GM18507 (cell line): ENCODE measurements at places on chromosomes 7 and 10.

DNA sequence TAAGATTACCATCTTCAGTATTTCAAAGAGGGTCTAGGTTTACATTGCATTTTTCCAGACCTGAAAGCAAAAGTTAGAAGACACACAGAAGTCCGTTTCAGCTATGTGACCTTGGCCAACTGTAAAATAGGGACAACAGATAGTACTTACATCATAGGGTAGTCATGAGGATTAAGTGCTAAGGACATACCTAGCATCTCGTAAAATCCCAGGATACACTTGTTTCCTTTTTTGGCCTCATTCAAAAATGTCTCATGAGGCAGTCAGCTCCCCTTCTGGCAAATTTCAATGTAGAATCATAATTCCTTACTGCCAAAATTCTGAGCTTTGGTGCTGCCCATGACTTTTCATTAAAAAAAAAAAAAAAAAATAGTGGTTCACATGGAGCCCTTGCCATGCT, 6.4 kb upstream of the DUSP5 start:
- DNase-seq: no peak

DNA sequence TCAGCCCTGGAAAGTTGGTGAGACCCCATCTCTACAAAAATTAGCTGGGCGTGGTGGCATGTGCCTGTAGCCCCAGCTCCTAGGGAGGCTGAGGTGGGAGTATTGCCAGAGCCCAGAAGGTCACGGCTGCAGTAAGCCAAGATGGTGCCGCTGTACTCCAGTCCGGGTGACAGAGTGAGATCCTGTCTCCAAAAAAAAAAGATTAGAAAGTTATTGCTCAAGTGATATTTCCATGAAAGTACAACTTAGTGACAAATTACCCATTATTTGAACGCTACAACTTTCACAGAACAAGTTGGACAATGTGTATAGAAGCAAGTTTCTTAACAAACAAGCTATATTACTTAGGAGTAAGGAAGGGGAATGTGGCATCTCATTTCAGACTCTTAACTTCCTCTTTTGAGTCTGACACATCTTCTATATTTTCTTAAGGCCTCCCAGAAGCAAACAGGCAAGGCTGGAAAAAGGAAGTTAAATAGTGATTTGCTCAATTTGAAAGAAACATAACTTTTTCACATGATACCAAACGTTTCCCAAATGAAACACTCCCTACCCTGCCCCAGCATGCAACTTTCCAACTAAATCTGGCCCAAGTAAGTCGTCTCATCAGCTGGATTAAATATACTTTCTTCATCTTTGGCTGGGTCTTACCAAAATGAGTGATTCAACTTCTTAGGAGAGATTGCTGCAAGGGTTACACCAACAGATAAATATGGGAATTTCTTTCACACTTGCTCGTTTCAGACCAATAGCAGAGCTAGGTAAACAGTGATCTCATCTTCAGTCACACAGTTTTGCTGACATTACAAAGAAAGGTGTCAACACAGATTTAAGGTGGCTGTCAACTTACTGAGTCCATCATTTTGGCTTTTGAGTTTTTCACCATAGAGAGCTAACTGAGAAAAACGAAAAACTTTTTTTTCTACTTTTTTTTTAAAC, 66.3 kb upstream of the KLF6 start:
- no peak for DNase-seq

DNA sequence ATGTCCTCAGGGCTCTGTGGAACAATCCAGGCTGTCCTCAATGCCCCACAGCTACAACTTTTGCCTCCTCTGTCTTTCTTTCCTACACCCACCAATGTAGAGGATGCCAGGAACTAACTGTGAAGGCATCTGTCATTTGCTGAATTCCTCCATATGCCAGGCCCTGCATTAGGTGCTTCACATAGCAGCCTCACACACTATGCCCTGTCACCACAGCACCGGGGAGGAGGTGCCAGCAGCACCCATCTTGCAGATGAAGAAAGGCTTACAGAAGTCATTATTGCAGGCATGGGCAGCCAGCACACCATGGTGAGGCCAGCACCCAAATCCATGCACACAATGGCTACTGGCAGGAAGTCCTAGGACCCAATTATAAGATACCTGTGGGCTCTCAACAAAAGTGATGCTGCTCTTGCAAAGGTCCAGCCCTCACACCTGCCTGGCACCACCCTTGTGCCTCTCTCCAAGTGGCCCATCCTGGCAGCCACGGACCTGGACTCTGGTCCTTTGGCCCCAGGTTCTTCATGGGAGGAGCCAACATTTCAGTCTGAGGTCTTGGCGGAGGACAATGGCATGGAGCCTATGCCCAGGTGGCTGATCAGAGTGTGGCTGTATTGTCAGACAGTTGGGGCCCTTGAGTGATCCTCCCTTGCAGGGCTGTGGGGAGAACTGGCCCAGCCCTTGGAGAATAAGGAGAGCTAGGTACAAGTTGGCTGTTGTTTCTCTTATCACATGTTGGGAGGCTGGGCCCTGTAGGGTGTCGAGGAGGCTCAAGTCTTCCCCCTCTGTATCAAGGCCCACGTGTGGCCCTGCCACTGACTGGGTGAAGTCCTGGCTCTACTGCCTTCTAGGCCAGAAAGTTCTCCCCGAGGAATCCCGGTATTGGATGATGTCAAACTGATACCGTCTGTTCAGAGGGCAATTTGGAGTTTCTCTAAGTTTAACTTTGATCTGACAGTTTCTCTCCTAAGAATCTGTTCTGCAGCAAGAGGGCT, 14.4 kb upstream of the MYL7 start:
- no peak for DNase-seq

GRCh38 chr7:155594163-155594732, 47.9 kb upstream of the CNPY1 start:
- DNase-seq: no peak

GRCh38 chr7:55481155-55481554, 91.1 kb downstream of the VOPP1 start:
- no peak for DNase-seq

GRCh38 chr7:30446266-30446665, 32.3 kb downstream of the NOD1 start:
- no peak for DNase-seq

DNA sequence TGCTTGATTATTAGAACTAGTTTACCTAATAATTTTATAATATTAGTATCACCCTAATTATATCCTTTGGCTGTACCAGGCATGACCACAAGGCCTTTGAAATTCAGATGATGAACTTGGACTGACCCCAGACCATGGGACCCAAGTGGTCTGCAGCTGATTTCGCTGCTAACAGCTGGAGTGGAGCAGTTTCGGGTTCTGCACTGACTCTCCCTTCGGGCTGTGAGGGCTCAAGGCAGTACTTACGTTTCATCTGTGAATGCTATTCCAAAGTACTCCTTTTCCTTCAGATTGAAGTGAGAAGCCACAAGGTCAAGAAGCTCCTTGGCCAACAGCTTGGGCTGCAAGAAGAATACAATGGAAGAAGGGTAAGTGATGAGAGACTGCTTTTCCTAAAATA, 223.8 kb downstream of the PRPF18 start:
- DNase-seq: no peak

GRCh38 chr7:155901176-155901575, 88.9 kb upstream of the SHH start:
- no peak for DNase-seq

GRCh38 chr10:74118804-74119203, 31.8 kb downstream of the AP3M1 start:
- DNase-seq: no peak

GRCh38 chr10:110286841-110287240, 17.9 kb downstream of the SMNDC1 start:
- no peak for DNase-seq

- no peak for DNase-seq
Observed at GRCh38 chr7:17633067-17633466, 307.2 kb downstream of the SNX13 start.

DNA sequence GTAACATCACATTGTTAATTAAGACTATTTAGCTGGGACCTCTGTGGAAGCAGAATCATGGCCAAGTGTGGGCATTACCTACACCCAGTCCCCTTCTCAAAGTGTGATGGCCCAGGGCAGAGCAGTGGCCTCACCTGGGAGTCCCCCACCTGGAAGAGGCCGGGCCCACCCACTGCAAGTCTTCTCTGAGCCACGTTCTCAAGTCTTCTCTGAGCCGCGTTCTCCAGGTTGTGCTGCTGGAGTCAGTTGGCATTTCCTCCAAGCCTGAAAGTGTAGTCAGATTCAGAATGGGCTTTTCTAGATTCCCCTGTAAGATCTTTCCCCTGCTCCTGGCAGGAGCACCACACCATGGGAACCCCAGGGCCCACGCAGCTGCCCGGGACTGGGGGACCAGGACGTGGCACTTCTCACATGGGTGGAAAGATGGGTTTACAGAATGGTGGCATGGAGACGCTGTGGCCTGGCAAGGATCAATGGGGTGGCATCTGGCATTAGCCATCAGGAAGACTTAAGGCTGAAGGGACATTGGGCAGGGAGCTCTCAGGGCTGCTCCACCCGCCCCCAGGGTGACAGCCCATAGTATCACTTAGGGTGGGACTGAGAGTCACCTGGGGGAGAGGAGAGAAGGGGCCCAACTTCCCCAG, 68.0 kb downstream of the MKI67 start:
- no peak for DNase-seq

DNA sequence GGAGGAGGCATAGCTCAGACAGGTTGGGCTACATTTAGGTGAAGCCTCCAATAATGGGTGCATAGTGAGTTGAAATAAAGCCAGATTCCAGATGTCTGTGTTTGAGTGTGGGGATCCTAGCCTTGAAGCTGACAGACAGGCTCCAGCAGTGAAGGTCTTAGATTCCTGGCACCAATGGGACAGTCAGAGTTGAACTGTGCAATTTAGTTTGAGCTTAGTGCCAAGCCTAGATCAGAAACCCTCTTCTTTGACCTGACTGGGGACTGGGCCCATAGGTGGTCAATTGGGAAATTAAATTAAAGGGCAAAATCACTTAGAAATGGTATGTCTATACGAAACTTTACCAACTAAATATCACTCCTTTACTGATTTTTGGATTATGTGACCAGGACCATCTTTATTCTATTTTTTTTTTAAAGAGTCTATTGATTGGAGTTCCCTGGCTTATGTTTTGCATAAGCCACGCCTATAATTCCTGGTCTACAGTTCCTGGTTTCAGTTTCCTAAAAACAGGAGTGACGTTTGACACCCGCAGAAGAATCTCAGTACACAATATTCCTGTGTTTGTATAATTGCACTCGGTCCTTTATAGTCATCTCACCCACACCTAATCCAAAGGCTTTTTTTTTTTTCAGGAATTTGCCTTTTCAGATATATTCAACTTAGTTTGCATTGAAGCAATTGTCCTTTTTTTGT, 201.4 kb downstream of the GFRA1 start:
- no peak for DNase-seq

DNA sequence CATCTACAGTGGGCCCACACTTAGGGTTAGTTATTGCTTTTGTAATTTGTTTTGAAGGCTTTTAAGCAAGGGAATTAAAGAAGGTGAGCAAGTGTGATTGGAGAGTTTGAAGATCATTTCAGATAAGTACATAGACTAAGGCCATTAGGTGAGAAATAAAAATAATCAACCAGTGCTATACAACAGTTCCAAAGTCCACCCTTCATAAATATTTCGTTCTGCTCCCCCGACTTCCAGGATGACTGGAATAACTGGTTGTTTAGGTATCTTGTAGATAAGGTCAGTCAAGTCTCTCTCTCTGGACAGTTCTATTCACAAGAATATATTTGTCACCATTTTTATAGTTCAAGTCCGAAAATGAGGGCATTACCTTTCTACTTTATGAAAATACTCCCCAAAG, 98.0 kb upstream of the MBL2 start:
- no peak for DNase-seq

DNA sequence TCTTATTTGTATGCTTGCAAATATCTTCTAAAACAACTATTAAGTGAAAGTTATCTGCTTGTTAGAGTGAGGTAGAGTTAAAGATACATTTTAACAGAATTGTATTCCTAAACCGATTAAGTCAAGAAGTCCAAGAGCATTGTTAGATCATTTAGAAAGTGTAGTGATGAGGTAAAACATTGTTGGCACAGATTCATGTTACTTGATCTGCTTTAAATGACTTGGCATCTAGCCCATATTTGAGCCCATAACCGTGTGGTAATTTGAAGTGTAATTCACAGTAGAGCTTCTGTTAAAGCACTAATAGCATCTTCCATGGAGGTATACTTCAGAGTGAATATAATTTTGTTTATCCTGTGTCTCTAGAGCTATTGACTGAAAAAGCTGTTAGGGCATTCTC, 62.1 kb downstream of the PTEN start:
- DNase-seq: no peak

- no peak for DNase-seq
Observed at GRCh38 chr10:20742737-20743541, 154.2 kb downstream of the NEBL start.

GRCh38 chr7:151351967-151352366, 10.4 kb downstream of the NUB1 start:
- peak; percentile 17 for DNase-seq

DNA sequence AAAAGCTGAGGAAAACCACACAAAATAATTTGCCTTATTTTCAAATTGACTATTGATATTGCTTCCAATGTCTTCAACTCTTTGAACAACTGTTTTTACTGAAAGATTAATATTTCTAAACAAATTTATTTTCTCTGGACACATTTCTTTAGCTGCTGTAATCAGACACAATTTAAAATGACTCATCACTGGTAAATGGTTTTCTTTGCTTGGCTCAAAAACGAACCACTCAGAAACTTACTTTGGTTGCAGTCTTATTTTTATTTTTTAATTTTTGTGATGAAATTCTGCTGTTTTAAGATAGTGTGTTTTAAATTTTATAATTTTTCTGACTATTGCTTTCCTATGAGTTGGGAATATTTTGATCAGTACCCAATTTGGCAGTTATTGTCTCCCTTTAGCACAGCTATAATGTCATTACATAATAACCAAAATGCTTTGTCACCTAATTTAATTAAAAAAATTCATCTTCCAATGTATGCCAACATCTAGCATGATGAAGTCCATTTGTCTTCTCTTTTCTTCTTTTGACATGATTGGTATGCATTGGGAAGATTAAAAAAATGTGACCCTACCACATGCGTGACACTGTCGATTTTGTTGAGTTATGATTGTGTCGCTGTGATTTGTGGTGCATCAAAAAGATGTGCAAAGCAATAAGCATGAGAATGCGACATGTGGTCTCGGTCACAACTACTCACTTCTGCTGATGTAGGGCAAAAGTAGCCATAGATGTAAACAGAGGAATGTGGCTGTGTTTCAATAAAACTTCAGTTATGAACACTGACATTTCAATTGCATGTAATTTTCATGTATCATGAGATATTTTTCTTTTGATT, 222.3 kb downstream of the SUGCT start:
- DNase-seq: no peak
